H9 (cell line): ENCODE measurements at places on chromosomes 1 and 21.

DNA sequence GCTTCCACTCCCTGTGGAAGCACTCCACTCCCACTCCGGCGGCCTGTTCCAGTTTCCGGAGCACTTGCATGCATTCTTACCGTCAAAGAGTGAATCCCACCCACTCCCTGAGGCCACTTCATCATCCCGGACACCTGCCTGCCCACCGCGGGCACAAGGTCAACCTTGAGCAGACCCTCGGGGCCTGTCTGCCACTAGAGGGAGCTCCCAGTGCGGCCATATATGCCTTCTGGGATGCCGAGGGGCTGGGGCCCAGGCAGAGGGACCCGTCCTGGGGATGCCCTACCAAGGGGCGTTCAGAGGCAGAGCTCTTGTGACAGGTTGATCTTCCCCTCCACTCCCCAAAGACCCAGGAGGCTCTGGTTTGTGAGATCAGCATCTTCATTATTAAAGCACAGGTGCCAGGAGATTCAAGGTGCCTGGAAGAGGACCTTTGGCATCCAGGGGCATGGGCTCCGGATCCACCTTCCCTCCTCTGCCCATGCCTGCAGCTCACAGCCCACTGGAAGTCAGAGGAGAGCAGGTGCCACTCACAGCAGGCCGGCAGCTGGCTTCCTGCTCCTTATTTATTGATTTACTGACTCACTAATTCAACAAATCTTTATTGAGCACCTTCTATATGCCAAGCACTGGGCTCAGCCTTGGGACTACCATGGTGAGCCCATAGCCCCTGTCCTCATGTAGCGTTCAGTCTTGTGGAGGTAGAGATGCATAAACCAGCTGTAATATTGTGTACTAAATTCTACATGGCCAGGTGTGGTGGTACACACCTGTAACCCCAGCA, 47.3 kb downstream of the UBIAD1 start:
- DNase-seq = peak; percentile 86

DNA sequence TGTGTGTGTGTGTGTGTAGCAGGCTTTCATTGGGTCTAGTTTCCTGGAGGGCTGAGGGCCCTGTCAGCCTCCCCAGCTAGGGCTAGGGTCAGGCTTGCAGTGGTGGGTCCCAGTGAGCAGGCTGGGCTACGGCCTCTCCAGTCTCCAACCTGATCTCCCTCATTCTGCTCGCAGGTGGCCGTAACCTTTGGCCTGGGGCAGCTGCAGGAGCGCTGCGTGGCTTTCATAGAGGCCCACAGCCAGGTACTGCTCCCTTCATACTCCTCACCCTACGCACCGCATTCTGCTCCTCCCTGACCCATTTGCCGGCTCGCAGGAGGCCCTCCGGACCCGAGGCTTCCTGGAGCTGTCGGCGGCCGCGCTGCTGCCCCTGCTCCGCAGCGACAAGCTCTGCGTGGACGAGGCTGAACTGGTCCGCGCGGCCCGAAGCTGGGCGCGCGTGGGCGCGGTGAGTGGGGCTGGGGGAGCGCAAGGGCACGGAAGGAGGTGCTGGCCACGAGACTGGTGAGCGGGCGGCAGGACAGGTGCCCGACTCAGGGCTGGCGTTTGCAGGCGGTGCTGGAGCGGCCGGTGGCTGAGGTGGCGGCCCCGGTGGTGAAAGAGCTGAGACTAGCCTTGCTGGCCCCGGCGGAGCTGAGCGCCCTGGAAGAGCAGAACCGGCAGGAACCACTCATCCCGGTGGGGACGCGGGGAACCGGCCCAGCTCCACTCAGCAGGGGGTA, 4.7 kb downstream of the BTBD19 start:
- DNase-seq = peak; percentile 57

- DNase-seq = no peak
These were observed 50.7 kb downstream of the SYT2 start for GRCh38 chr1:202659541-202659940.

- DNase-seq = no peak
These were observed 319.2 kb upstream of the FMN2 start for GRCh38 chr1:239772446-239772845.

DNA sequence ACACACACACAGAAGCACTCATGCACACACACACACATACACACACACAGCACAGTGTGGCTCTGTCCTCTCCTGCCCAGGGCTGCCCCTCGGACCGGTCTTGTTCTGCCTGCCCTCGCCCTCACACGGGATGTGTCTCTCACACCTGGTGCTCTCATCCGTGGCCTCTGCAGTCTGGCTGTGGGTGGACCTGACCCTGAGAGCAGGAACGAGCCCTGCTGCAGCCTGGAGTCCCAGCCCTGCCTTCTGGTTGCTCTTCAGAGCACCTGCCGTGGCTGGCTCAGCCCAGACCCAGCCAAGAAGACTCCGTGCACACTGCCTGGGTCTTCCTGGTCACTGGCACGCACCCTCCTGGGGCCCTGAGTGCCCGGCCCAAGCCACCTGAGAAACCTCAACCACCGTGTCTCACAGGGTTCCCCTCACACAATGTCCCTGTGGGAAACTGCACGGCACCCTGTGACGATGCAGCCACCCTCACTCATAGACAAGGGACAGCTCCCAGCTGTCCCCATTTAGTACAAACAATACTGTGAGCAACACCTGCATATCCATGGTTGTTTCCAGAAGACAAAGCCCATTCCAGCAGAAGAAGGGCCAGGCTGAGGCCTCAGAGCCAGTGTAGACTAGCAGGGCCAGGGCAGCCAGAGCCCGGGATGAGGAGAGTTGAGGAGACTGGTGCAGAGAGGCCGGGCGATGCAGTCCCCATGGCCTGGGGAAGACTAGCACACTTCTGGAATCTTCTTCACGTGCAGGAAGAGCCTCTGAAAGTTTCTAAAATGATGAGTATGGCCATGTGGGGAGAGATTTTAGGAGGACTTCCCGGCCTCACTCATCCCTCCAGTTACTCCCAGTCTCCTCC, 234.0 kb downstream of the NPHP4 start:
- DNase-seq = no peak

GRCh38 chr1:212162635-212163034, 122.6 kb upstream of the PPP2R5A start:
- no peak for DNase-seq

GRCh38 chr1:154557939-154558719, at the start of gene UBE2Q1:
Gene UBE2Q1 (minus strand): TSS chr1:154558662. CDS start chr1:154558553, 109 bp downstream.
- DNase-seq = no peak

DNA sequence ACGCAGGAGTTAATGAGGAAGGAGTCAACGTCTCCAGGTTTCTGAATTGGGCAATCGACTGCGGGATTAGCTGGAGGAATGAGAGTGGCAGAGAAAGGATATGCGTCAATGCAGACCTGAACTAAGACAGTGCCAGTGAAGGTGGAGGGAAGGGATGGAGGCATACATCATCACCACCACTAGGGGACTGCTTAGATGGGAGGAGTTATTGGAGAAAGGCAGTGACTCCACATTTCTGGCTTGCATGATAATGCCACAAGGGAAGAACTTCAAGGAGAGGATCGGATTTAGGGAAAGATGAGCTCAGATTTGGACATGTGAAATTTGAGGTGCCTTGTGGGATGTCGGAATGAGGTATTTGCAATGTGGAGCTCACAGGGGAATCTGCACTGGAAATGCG, 17.5 kb downstream of the VASH2 start:
- peak; percentile 83 for DNase-seq

DNA sequence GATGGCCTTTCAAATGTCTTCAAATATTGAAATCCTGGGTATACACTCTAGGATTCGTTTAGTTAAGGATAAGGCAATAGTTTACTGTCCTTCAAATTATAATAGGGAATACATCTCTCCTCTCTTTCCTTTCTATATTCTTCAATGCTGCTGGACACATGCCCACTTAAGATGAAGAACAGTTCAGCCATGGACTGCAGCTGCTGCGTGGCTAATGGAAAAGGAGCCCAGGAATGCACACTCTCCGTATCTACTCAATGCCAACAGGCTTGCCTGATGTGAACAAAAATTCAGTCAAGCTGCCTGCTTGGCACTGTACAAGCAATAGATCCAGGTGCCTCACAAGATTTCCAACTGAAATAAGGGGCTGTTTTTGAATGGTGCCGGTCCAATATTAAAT, 321.2 kb upstream of the LYPLAL1 start:
- no peak for DNase-seq

DNA sequence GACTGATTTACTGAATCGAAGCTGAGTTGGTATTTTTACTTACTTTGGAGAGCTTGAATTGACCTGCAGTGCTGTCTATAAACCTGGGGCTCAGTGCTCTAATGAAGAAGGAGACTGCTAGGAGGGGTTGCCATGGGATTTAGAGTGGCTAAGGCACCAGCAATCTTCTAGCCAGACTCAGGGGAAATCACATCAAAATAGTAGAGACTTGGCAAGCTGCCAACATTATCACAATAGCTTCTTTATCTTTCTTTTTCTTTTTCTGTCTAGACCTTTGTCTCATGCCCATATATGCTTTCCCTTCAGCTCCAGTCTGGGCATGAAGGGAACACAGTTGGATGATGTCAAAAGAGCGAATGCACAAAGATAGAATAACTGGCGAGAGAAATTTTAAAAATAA, 301.1 kb upstream of the DPYD start:
- no peak for DNase-seq

DNA sequence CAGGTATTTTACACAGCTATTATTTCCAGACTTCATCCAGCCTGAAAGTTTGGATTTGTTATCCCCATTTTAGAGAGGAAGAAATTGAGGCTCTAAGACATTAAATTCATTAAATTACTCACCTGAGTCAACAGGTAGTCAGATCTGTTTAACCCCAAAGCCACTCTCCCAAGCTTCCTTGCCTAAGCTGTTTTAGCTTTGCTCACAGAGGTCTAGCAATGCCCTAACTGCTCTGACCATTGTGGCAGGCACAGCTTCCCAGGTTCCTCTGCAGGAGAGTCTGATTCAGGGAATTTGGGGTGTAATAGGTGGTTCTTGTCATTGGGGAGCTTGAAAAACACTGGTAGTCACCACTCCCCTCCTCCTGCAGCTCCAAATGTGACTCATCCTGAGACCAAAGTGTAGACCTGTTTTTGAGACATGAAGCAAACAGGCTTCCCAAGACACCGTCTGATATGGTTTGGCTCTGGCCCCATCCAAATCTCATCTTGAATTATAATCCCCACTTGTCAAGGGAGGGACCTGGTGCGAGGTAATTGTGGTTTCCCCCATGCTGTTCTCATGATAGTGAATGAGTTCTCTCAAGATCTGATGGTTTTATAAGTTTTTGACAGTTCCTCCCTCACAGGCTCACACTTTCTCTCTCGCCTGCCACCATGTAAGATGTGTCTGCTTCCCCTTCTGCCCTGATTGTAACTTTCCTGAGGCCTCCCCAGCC, 142.8 kb upstream of the DNAH14 start:
- no peak for DNase-seq

DNA sequence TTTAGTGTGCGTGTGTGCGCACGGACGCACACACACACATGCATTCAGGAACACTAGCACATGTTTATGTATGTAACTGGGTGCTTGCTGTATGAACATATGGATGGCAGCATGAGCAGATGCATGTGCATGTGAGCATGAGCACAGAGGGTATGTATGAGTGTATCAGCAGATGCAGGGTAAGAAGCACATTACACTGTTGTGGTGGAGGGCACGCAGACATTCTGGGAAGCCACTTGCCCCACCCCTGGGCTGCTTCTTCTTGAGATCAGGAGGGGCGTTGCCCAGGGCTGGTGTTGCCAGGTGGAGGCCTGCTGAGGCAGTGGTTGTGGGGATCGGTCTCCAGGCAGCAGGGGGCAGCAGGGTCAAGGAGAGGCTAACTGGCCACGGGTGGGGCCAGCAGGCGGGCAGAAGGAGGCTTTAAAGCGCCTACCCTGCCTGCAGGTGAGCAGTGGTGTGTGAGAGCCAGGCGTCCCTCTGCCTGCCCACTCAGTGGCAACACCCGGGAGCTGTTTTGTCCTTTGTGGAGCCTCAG, 3.9 kb upstream of the P3R3URF start:
- DNase-seq = peak; percentile 83

GRCh38 chr21:27380303-27380702, 413.4 kb upstream of the ADAMTS5 start:
- no peak for DNase-seq

GRCh38 chr1:47469390-47469759, 31.5 kb downstream of the FOXD2 start:
- no peak for DNase-seq
